ENCODE measurements at places on chromosomes 4 and X. TPM values are rescaled to one million over a fixed set of nuclear protein-coding genes. Genes with fewer than 3 reads are reported as not detected.

STEEP1 gene
- 18.1 TPM for total RNA-seq

VSIG1 gene
- total RNA-seq, result not detected

MAOB gene
- 87.8 TPM for total RNA-seq

GRCh38 chr4:40152637-40153036, 44.2 kb upstream of the RHOH start:
- DNase-seq, result no peak

GNRHR gene
- total RNA-seq, result not detected

Measured in esophagus muscularis mucosa (tissue), 4 donors.